Naive thymus-derived CD4-positive, alpha-beta T cell (primary cell): ENCODE measurements at places on chromosomes 4 and X. TPM values are rescaled to one million over a fixed set of nuclear protein-coding genes. Genes with fewer than 3 reads are reported as not detected.

DNA sequence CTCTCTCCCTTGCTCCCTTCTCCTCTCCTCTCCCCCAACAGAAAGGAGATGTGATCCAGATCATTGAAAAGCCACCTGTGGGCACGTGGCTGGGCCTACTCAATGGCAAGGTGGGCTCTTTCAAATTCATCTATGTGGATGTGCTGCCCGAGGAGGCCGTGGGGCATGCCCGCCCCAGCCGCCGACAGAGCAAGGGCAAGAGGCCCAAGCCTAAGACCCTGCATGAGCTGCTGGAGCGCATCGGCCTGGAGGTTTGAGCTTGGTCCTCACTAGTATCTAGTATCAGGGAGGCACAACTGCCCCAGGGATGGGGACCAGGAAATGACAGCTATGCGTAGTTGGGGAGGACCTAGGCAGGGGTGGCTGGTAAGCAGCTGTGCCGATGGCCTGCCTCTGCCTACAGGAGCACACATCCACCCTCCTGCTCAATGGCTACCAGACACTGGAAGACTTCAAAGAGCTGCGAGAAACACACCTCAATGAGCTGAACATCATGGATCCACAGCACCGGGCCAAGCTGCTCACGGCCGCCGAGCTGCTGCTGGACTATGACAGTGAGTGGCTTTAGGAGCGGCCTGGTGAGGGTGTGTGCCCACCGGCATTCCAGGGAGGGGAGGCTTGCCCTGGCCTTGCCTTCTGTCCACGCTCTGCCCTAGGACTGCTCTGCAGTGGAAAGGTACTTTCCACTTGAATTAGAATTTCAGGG lies 13.0 kb downstream of the SASH3 start:
- no peak for DNase-seq

- no peak for DNase-seq
Observed at GRCh38 chr4:176872461-176872860, 79.7 kb upstream of the VEGFC start.

The GLRA2 gene
- not detected in 2 replicates for total RNA-seq

The WDR1 gene
- 443 and 470 TPM in 2 replicates for total RNA-seq

DNA sequence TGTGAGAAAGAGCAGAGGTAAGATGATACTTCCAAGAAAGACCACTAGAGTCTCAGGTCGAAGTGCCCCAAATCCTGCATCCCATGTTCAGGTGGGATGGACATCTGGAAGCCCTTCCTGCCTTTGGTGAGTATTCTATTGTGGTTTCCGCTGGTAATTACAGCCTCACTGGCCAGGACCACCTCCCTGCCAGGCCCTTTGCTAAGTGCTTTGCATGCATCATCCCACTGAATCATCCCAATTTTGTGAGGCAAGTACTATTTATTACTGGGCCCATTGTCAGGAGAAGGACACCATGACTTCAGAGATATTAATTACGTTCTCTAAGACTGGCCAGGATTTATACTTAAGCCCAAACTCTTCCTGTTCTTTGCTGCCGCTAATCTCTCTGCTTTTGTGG lies 10.7 kb upstream of the PASD1 start:
- no peak for DNase-seq

- DNase-seq, result no peak
Observed at GRCh38 chr4:807792-808191, 18.1 kb downstream of the CPLX1 start.
